ENCODE measurements at places on chromosomes 2 and 18.
A peak's percentile ranks its signal among the peaks of the same experiment; 100 is the strongest.

DNA sequence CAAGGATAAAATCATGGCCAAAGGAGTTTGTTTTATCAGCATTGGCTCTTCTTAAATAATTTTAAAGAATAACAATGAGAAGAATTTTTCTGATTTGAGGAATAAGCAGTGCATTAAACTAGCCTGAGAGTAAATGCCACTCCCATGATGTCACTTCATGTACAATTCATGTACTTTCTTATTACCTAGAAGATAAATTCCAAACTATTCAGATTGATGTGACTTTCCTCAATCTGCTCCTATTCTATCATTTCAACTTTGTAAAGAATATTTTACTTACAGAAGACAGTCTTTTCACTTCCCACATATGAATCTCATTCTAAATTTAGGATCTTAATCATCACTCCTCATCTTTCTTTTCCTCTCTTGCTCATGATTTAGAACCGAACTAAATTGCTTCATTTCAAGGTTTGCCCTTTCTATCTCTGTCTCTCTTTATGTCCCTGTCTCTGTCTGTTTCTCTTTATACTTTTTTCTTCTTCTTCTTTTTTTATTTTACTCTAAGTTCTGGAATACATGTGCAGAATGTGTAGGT, 1142.0 kb upstream of the PIK3C3 start:
- peak; percentile 54 for DNase-seq

DNA sequence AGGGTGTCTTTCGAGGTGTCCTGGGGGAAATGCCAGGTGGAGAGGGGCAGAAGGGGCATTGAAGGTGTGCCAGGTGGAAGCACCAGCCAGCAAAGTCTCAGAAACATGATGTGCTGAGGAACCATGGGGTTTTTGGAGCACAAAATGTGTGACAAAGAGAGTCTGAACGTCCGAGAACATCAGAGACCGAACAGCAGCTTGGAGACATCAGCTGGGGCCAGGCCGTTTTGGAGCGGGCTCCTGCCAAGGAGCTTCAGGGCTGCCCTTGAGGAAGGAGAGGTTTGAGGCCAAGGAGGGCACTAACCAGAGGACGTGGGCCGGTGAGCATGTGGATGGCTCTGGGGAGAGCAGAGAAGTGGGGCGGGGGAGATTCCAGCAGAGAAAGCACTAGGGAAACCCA, 5.3 kb upstream of the MBP start:
- no peak for DNase-seq

- DNase-seq: no peak
Observed at GRCh38 chr2:60560734-60561644, 7.5 kb upstream of the BCL11A start.

DNA sequence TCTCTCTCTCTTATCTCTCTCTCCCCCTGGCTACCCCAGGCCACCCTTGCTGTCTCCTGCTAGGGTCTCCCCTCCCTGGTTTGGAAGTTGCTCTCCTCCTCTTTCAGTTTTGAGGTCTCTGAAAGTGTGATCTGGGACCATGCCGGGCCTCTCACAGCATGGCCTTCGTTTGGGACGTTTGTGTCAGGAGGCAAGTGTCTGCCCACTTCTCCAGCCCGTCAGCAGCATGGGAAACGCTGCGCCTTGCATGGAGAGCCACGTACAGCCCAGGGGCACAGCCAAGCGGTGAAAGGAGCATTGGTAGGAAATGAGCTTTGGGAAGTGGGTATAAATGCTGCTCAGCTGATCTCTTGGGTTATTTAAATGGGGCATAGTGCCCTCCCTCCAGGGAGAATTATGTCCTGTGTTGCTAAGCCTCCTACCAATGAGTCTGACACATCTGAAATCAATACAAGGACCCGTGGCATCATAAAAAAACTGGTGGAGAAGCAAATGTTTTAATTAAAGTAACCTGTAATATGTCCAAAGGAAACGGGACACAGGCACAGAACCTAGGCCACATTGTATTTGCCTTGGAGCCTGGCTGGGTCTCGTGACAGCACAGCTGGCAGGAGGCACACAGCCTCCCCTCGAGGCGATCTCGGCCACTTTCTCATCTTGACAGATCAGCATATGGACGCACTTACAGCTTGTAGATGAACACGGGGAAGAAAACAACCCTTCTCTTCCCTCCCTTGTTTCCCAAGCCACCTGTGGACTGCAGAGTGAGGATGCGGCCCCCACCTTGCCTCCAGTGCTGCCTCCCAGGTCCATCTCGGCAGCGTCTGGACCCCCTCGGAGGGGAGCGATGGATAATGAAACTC, 72.7 kb downstream of the SH3RF3 start:
- DNase-seq: no peak

GRCh38 chr2:180653481-180653880, 326.9 kb upstream of the UBE2E3 start:
- no peak for DNase-seq

DNA sequence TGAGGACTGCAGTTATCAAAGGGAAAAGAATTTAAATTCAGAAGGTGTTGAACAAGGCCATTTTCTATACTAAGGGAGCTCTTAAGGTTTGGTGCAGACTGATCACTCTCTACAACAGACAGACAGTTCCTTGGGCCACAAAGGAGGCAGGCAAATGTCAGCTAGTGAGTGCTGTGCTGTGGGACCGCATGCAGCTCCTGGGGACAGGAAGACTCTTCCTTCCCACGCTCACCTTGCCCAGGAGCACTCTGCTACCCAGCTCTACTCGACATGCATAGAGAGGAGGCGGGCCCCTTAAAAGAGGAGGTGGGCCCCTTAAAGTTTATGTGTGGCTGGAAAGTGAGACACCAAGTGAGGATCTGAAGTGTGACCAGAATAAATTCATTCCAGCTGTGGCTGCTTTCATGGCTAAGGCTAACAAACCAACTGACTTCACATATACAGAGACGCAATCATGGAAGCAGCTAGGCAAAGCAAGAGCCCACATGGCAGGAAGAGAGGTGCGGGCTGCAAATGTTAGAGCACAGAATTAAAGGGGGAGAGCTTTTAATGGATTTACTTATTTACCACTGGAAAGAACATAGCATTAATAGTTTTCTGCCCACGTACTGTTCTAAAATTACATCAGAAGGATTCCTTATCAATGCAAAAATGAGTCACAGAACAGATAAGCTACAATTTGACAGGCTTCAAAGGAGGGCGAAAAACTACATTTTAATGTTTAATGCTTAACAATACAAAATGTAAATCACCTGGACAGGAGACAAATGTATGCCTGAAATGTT, 101.4 kb upstream of the RNU4ATAC start:
- DNase-seq: peak; percentile 7

DNA sequence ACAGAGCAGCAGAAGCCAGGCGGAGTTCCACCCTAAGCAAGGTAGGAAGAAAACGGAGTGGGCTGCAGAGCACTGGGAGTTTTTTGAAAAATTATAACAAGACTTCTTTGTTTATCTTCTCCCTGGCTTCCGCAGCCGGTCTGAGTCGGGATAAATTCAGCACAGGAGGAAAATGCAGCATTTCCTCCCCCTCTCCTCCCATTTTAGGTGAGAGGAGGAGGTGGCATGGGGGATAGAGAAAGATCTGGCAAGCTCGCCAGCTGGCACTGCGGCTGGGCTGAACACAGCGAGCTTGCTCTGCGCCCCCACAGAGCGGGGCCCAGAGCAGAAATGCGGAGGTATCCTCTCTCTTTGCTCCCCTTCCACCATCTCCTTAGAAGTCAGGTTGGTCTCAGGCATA, 17.7 kb upstream of the CHRNA1 start:
- DNase-seq: no peak

DNA sequence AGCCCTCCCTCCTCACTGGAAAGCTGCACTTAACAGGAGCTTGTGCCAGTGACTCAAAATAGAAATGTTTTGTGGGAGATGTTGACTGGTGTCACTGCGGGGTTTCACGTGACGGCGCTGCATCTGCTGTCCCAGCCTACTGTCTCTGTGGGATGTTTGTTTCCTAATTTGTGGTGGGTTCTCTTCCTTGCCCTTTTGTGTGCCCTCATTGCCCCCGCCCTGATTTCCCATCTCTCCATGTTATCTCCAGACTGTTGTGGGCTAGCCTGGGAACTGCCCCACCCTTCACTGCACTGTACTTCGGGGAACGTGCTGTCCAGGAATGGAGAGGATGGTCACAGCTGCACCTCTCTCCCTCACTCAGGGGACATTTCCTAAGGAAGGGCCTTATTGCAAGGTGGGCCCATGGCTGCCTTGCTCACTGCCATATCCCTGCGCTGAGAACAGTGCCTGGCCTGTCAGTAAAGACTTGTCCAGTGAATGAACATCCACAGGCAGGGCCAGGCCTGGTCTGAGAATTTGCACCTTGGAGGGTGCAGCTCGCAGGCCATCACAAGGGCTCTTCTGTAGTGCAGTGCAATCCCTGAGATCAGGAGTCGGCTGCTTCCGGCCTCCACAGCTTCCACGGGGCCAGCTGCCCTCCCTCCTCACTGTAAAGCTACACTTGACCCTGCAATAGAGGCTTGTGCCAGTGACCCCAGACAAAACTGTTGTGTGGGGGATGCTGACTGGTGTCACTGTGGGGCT, 18.1 kb downstream of the ZAP70 start:
- DNase-seq: no peak

DNA sequence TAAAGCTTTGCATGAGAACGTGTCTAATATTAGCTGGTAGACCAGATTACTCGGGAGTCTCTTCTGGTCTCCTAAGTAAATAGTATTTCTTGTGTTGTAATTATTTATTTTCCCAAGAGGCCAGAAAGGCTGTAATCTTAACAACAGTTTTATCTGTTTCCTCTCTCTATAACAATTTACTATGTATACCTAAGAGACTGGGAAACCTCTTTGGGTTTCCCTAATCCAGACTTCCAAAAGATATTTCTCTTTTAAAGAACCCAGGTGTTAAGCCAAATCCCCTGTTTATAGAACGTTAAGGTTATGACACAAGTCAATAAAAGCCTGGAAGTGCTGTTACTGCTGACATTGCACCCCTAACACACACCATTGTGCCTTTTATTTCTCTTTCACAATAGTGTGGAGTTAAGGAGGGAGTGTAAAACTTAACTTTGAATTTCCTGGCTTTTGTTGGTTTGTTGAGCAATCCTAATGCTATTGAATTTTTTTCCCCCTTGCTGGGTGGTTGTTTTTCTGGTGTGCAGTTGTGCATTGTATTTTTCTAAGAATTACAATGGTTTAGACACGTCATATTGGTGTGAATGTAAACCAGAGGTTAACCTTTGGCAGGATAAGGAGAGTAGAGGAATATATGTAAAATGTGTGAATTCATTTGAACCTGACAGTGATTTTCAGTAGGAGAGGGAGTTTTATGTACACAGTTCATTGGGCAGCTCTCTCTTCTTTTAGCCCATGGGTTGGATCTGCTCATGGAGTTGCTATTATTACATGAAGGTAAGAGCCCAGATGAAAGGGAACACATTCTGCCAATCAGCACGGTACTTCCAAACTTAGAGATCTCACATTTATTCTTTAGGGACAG, 192.8 kb downstream of the MTX2 start:
- peak; percentile 50 for DNase-seq

GRCh38 chr2:238163481-238164198, 4.9 kb downstream of the ERFE start:
- no peak for DNase-seq
